Aorta (tissue), 5 donors: ENCODE measurements at places on chromosomes 2 and 18. TPM values are rescaled to one million over a fixed set of nuclear protein-coding genes. Genes with fewer than 3 reads are reported as not detected.

Gene GPR45
- total RNA-seq: not detected

GRCh38 chr18:48303883-48304282, 105.3 kb downstream of the ZBTB7C start:
- DNase-seq: no peak

DNA sequence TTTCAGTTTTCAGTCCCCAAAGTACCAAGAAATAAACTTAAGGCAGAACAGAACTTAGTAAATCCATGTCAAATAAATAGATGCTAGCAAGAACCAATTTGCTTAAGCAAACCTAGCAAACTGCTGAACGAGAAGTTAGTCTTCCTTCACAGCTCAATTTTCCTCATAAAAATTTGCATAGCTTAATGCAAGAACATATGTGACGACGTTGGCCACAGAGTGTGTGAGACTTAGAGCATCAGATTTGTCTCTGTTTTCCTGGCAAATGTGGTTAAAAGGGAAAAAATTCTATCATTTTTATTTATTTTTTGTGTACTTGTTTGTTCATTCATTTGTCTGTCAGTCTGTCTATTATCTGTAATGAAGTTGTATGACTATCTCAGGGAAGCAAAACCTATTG, 485.7 kb downstream of the THSD7B start:
- no peak for DNase-seq

- no peak for DNase-seq
Observed at GRCh38 chr2:166888180-166888579, at the start of gene XIRP2. XIRP2 (plus strand) TSS chr2:166888480; CDS start chr2:166903483, 15,003 bp downstream.

- no peak for DNase-seq
Observed at GRCh38 chr2:108641756-108642155, 77.5 kb upstream of the RANBP2 start.
